ENCODE measurements at places on chromosomes 12 and 14.
A peak's percentile ranks its signal among the peaks of the same experiment; 100 is the strongest.

DNA sequence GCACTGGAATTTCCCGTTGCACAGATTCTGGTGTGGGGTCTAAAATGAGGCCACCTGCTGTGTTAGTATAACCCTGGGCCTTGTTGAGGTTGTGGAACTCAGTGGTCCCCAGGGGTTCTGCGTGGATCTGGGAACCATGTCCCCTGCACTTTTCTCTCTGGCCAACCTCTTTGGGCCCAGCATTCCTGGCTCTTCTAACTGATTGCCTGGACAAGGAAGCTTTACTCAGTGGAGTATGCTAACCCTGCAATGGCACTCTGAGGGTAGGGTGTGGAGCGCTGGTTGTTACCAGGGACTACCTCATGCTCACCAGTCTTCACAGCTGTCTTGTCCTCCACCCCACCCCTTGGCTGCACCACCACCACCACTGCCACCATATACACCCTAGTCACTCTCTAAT is 39.2 kb downstream of the CPM start:
- DNase-seq = no peak

DNA sequence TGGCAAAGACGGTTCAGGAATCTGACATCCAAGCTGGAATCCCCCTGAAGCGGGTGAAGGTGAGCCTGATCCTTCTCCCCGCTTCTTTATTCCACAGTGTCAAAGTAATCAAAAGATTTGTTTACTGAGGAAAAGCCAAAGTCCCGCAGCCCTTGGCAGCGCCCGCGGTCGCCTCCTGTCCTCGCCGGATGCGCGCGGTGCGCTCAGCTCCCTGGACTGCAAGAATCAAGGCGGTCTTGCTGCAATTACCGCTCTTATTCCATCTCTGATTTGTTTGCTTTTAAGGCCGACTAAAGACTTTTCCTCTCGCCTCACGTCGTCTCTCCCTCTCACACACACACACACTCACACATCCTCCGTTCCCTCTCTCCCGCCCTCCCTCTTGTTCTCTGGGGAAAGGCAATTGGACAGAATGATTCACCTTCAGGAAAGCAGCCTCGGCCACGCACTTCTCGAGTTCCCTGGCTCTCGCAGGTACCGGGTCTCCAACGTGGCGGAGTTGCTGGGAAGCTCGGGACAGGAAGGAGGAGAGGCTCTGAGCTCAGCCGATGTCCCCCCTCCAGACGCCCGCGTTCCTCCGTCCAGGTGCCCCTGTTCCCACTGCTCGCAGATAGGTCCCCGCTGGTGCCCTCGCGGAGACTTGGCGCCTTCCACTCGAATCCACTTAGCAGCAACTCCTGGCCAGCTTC is 68.6 kb upstream of the USP15 start:
- DNase-seq = no peak

DNA sequence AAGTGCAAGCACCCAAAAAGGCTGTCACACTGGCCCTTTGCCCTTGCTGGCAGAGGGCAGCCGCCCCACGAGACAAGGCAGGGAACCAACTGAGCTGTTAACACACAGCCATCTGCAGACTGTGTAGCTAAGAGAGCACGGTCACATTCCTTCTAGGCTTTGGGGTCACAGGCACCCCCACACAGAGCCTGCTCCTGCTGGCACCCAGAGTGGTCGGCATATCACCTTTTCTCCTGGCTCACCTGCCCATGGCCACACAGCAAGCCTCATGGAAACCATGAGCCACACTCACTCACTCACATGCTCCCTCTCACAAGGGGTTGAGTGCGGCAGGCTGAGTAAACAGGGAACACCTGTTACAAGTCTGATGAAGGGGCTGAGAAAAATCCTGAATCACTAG is 214.5 kb downstream of the PCNX1 start:
- DNase-seq = no peak

- no peak for DNase-seq
Observed at GRCh38 chr14:54206516-54206915, 190.3 kb upstream of the CDKN3 start.

DNA sequence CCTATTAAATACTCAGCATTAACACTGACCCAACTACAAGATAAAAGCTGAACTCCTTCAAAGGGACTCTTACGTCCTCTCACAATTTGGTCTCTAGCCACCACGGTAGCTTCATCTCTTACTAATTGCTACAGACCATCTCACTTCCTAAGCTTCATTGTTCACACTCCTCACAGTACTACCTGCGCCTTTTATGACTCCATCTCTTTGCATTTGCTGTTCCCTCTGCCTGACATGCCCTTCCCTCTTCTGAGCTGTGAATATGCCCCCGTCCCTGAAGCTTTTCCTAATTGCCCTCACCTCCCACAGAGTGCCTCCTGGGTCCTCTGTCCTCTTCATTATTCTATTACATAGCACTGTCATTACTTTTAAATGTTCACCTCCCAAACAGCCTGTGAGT is 2.5 kb downstream of the EEA1 start:
- DNase-seq = no peak

GRCh38 chr12:29104516-29104915 is 44.6 kb upstream of the FAR2 start:
- no peak for DNase-seq

DNA sequence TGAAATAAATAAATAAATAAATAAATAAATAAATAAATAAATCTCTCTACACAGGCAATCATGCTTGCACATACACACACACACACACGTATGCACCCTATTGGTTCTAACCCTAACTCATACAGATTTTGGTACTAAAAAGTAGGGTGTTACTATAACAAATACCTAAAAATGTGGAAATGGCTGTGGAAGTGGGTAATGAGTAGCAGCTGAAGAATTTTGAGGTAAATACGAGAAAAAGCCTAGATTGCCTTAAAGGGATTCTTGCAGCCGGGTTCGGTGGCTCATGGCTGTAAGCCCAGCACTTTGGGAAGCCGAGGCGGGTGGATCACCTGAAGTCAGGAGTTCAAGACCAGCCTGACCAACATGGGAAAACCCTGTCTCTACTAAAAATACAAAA is 15.7 kb upstream of the SLC2A3 start:
- DNase-seq = no peak

- DNase-seq = peak; percentile 77
Observed at GRCh38 chr14:95486875-95487668, 29.4 kb downstream of the SYNE3 start.

GRCh38 chr12:25121916-25122315 is 73.0 kb downstream of the DNAI7 start:
- DNase-seq = no peak

DNA sequence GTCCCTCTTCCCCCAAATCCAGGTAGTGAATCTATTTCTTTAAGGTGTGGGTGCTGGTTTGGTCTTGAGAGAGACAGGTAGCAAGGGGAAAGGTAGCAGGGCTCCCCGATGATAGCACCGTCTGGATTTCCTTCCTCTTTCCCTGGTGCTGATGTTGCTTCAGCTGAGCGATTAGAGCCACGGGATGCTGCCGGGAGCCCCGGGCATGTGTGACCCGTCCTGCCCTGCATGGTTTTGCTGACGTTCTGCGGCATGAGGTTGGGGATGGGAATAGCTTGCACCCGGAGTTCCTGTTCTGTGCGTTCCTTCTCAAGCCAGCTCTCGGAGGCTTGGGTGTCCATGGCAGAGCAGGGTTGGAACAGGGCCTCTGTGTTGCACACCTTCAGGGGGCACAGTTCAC is 107.3 kb downstream of the TSPAN9 start:
- no peak for DNase-seq

GRCh38 chr12:131097202-131098177 is 143.8 kb downstream of the ADGRD1 start:
- DNase-seq = no peak

DNA sequence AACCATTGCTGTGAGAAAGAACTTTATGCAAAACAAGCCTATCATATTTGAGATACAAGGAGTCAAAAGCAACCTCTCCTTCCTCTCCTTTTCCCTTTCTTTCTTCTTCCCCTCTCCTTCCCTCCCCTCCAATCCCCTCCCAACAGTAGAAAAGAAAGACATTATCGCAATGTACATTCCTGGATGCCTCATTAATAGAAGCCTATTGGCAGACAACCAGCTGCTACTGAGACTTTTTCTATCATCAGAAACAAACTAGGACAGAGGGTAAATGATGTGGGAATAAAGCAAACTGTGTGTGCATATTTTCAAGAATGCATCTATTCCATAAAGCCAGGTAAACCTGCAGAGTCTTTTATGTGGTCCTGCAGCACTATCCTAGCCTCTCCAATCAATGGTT is 237.2 kb downstream of the ITPR2 start:
- no peak for DNase-seq

DNA sequence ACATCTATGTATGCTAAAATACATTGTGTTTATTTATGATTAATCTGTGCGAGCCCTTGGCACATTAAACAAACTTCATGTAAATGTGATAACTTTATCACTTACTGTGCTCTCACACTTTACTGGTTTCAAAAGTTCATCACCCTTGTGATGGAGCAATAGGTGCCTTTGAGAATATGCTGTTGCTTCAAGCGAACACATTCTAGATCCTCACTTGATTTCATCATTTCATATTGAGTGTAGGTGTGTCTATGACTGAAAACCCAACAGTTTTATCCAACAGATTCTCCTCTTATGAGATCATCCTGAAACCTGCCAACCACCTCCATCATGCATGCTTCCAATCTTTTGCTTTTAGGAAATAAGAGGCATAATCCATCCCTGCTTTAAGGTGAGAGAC is 854.4 kb downstream of the TMEM121 start:
- no peak for DNase-seq

GRCh38 chr14:59772233-59772632 is 98.3 kb downstream of the RTN1 start:
- no peak for DNase-seq

- DNase-seq = no peak
Observed at GRCh38 chr14:49851813-49852212, 775 bp downstream of the NEMF start.

- peak; percentile 67 for DNase-seq
Observed at GRCh38 chr12:52081263-52081733, 1.8 kb downstream of the SMIM41 start.

DNA sequence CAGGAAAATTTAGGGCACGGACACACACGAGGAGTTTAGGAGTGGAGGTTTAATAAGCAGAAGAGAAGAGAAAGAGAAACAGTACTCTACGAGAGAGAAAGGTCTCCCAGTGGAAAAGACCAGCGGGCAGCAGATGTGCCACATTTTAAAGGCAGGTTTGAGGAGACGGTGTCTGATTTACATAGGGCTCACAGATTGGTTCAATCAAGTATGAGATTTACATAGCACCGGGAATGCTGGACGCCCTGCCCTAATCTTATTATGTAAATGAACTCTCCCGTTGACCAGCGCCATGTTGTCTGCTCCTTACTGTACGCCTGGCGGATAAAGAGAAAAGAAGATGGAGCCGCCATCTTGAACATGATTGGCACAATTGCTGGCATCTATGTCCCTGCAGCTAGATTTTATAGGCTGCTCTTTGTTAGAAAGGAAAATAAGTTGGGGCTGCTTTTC is 17.9 kb downstream of the NFKBIA start:
- no peak for DNase-seq

DNA sequence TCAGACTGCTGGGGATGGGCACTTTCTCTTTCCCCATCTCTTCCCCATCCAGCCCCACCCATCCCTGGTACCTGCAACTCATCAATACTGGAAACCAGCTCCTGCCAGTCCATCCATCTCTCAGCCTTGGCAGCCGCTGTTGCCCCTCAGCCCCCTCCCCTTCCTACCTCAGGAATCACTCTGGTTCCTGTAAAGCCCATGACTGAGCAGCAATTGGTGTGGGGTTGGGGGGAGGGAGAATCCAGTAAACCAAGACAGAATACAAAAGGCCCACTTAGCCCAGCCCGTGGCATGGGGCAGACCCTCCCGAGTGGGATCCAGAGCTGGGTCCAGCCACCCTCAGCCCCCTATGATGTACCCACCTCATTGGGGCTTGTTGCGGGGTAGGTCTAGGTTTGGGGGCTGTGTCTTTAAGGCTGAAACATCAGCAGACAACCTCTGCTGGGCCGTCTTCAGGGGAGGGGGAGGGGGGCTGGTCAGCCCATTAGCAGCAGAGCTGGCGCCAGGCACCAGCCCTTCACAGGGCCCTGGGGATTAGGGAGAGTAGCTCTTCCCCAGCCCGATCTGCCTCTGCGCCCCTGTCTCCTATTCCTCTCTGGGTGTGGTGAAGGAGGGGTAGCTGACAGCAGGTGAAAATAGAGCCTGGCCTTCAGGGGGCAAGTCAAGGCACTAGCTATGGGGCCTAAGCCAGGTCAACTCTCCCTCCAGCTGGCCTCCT is 702 bp upstream of the PRPH start:
- DNase-seq = no peak

DNA sequence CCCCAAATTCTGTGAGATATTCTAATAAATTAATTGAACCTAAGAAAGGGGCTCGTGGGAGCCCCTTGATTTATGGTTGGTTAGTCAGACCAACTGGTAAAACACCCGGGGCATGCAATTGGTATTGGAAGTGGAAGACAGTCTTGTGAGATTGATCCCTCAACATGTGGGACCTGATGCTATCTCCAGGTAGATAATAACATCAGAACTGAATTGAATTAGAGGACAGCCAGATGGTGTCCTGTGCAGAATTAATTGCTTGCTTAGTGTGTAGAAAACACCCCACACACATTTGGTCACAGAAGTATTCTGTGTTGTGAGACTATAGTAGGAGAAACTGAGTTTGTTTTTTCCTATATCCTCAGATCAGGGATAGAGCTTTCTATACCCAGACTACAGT is 22.0 kb downstream of the PYROXD1 start:
- no peak for DNase-seq

GRCh38 chr12:109589691-109590245 is 16.2 kb downstream of the MVK start:
- DNase-seq = no peak

GRCh38 chr12:120265473-120266179 is at the start of gene PXN:
PXN (minus strand) TSS chr12:120265730; CDS start chr12:120265629, 101 bp downstream.
- DNase-seq = peak; percentile 49

- DNase-seq = no peak
Observed at GRCh38 chr12:28629691-28630090, 439.4 kb downstream of the CCDC91 start.

DNA sequence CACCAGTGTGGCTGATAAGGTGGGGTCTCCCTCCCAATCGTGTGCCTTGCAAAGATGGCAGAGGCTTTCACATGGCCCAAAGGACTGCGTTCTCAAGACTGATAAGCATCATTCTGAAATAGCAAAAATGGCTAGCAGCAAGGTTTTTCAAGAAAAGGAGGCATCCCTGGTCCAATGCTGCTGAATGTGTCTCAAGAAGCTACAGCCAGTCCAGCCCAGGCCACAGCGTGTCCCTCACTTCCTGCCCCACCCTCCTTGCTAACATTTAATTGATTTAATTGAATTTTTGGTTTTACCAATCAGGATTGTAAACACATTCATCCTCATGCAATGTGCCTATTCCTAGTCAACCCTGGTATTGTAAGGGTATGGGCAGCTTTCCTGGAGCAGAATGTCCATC is 55.9 kb downstream of the C14orf132 start:
- no peak for DNase-seq

- DNase-seq = no peak
Observed at GRCh38 chr14:58537004-58537403, 100.8 kb upstream of the DACT1 start.

DNA sequence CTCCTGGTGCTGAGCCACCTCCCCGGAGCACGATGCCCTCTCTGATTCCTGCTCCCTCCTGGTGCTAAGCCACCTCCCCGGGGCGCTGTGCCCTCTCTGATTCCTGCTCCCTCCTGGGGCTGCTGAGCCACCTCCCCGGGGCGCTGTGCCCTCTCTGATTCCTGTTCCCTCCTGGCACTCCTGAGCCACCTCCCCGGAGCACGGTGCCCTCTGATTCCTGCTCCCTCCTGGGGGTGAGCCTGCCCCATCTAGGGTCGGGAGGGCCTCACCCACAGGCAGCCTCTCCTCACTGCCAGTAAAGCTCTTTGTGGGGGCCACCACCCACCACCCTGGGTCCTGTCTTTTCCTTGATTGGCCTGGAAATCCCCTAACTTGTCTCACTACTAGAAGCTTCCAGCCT is 327.6 kb upstream of the SFSWAP start:
- no peak for DNase-seq

- no peak for DNase-seq
Observed at GRCh38 chr12:56205445-56205844, 16.2 kb upstream of the SMARCC2 start.

Data from NCI-H2107 (cell line).